ENCODE measurements at places on chromosomes 2 and 18.

DNA sequence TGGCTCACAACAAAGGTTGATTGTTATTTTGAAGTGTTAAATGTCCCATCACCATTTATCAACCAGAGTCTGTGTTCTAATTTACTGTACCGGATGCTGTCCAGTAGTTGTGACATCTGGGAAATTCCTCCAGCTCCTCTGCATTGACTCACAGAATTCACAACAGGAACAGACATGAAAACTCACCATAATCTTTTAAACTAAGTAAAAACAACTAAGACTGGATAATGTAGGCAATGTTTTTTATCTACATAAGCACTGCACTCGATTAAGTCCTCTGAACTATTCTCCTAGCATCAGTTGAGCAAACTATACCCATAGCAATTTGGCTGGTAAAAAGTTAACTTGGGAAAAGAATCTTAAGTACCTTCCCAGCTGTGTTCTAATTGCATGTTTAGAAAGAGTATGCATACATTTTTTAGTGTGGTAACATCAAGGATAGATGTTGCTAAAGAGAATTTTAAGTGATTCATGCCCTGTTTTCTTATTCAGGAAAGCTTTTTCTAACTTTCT lies 42.9 kb upstream of the MYO1B start:
- no peak for DNase-seq

GRCh38 chr2:191870744-191871143 lies 23.9 kb upstream of the CAVIN2 start:
- no peak for DNase-seq

GRCh38 chr18:48576457-48576771 lies 37.6 kb downstream of the CTIF start:
- no peak for DNase-seq

GRCh38 chr2:104914509-104914908 lies 60.6 kb downstream of the POU3F3 start:
- no peak for DNase-seq

GRCh38 chr2:146572598-146572997 lies 1272.2 kb upstream of the ACVR2A start:
- DNase-seq = no peak

- no peak for DNase-seq
Measured at GRCh38 chr18:10702206-10702605, 176.4 kb downstream of the NAPG start.

DNA sequence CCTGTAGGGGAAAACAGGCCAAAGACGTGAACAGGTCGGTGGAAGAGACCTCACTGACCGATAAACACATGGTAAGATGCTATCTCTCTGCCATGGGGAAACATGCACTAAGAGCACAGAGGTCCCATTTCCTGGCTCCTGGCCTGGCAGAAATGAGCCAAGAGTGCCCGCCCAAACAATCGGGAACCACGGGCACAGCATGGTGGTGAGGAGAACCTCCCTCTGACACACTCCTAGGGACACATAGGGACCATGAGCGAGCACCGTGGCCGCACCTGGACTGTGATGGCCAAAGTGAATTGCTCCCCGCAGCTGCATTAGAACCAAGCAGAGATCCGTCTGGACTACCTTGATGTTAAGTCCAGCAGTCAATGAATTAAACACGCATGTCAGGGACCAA lies 11.1 kb downstream of the HS6ST1 start:
- no peak for DNase-seq

GRCh38 chr18:37249895-37250618 lies 315.5 kb downstream of the CELF4 start:
- no peak for DNase-seq

GRCh38 chr2:202765436-202765835 lies 106.1 kb downstream of the ICA1L start:
- no peak for DNase-seq

DNA sequence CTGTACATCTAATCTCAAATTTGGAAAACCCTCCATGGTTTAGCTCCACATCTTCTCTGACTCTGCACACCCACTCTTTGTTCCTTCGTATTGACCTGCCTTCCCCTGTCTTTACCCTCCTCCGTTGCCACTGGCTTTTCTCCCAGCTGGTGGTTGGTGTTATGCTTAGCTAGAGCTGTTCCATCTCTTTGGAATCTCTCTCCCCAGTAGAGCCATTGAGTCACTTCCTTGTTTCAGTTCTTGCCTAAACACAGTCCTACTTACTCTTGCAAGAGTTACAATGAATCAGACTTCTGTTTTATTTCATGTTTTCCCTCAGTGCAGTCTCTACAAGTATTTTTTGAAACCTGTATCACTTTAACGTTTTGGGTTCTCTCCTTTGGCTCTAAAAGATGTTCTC lies 263.9 kb downstream of the LTBP1 start:
- no peak for DNase-seq

DNA sequence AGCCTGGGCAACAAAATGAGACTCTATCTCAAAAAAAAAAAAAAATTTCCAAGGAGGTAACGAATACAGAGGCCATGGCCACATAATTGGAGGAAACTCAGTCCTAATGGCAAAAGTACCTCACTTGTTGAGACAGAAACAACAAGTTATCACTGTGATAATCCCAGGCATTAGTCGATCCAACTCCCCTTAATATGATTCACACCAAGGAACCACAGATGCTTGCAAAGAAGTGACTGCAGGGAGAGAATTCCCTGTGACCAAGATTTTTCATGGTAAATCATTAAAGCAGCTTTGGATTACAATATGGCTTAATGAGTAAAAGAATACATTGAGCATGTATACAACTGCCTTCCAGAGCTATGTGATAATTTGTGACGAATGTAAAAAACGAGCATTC lies 80.4 kb upstream of the RNU4ATAC start:
- DNase-seq = no peak

DNA sequence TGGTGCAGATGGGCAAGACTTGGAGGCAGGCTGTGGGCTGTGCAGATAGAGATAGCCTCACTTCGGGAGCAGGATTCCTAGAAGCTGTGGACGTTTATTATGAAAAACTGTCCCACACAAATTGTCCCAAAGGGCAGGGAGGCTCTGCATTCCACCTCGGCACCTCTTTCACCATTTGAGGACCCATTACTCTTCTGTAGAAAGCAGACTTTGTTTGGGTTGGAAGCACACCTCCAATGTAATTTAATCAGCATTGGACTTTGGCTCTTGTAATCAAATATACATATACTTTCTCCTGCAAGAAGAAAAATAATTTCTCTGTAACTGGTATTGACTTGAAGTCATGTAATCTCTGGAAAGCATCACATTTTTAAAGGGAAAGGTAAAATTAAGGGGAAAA lies 8.5 kb downstream of the ONECUT2 start:
- no peak for DNase-seq

DNA sequence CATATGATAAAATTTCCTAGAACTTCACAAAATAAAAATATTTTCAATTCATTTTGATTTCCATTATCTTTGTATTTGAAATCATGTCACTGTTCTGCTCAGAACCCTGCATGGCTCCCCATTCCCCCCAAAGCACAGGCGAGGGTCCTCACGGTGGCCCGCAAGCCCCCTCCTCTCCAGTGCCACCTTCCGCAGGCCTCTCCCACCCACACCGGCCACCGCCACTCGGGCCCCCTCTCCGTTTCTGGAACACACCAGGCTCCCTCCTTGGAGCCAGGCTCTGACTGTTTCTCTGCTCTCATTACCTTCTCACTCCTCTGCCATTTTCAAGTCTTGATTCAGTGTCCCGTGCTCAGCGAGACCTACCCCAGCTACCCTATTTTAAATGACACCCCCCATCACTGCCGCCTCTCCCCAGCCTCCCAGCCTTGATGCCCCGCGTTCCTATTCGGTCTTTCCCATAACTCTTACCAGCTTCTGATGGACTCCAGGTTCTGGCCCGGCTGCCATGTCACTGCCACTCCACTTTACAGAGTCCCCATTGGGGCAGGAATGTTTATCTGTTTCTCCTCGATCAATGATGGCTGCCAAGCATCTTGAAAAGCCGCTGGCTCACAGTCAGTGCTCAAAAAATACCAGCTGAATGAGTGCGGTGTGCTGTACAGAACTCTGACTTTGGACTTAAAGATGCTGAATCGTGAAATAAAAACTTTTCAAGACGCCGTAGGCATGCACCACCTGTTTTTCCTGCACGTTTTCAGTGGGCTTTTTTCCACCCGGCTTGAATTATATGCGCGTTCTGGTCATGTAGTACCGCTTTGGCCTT lies 201.0 kb downstream of the GBX2 start:
- DNase-seq = no peak

DNA sequence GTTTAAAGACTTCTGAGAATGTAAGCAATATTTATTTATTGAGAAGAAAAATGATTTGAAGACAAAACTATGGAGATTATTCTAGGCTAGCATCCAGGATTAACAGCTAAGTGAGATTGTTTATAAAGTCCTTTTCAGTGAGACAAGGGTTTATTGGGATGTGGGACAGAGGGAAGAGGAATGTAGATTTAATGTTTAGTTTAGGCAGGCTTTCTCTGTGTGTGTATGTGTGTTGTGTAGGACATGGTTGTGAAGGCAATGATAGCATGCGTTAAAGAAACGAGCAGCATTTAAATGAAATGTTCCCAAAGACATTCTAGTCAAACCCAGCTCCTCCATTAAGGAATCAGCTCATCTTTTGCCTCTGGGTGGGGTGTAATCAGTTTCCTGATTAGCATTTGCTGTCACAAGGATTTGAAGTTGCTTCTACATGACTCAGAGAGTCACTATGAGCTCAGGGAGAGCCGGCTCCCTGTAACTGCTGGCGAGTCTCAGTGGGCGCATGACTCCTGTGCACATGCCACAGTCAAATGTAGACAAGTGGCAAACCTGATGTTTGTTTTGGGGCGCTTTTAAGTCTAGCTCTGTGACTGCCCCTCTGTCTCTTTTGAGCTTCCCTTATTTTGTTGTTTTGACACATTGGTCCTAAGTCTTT lies 442.2 kb upstream of the CELF4 start:
- DNase-seq = no peak

GRCh38 chr2:128503399-128504245 lies 185.0 kb upstream of the HS6ST1 start:
- no peak for DNase-seq

GRCh38 chr2:178112202-178113152 lies at the start of gene RBM45:
TSS of gene RBM45 (plus strand) at chr2:178112437. CDS start at chr2:178112547, 110 bp downstream.
- peak; percentile 61 for DNase-seq

- DNase-seq = no peak
Measured at GRCh38 chr2:225328192-225328591, 71.3 kb upstream of the NYAP2 start.

DNA sequence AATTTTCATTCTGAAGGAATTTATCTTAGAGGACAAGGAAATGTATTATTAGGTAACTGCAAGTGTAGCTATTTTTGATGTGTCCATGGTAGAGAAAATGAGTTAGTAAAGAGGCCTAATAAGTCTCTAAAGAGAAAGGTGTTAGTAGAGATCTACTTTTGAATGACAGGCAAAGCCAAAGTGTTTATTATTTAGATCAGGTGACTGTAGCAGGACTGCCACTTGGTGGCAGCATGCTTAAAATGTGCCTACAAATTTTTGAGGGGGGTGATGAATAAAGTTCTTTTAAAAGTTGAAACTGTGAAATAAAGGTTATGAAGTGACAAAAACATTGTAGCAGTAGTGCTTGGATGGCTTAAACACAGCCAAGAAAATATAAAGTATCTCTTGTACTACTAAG lies 421.5 kb upstream of the MEIS1 start:
- DNase-seq = no peak

DNA sequence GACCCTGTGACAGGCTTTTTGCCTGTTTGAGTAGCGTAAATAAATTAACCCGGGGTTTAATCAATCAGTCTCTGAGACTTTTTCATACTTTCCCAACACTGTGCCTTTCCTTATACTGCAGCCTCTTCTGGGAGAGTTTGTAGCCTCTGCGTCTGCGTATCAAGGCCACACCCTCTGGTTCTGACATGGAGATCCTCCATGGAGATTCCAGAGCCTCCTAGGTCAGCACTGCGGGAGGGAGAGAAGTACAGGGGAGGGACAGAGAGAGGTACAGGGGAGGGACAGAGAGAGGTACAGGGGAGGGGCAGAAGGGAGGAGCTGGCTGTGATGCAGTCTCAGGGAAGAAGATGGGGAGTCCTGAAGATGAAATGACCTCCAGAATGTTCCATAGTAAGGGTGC lies 166.0 kb downstream of the ARL4C start:
- no peak for DNase-seq

DNA sequence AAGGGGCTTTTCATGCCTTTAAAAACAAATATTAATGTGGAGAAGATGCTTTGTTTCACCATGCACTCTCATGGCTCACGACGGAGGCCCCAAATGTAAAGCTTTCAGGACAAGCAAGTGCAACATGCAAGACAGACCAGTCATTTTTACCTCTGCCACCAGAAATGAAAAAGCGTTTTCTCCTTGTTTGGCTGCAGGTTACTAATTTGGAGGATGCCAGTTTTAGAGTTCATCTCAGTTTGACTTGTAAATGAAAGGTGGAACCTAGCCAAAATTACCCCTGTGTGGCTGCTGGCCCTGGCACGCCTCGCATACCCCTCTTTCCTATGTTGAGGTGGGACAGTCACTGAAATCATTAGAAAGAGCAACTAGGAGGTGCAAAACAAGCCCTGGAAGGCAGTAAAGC lies 138.6 kb downstream of the BCL2 start:
- DNase-seq = no peak

- DNase-seq = no peak
Measured at GRCh38 chr18:46754661-46755292, 2.1 kb downstream of the ST8SIA5 start.

GRCh38 chr2:104790901-104791495 lies 62.9 kb upstream of the POU3F3 start:
- no peak for DNase-seq

DNA sequence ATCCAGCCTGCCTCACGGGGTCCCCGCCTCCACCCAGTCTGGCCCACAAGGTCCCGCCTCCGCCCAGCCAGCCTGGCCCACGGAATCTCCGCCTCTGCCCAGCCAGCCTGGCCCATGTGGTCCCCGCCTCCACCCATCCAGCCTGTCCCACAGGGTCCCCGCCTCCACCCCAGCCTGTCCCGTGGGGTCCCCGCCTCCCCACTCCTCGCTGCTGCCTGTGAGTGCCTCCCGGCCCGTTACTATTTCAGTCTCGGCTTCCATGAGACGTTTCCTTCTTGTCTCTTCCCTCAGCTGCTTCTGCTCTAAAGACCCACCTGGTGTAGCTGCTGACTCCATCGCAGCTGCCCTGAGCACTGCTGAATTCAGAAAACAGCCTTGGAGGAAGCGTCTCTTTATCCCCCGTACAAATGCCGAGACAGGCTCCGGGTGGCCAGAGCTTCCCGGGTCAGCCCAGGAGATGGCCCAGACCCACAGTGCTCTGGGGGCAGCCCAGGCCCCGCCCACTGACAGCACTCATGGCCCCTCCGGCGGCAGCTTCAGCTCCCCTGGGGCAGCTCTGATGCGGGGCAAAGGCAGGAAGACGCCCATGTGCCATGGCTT lies 69.8 kb downstream of the NFATC1 start:
- DNase-seq = no peak

- no peak for DNase-seq
Measured at GRCh38 chr2:176501617-176502016, 232.4 kb downstream of the MTX2 start.

Data from activated naive CD4-positive, alpha-beta T cell (primary cell).